Activated naive CD4-positive, alpha-beta T cell treated with Interleukin-2 at 50 U/mL for 16 hours (primary cell): ENCODE measurements at places on chromosomes 1 and 21.

DNA sequence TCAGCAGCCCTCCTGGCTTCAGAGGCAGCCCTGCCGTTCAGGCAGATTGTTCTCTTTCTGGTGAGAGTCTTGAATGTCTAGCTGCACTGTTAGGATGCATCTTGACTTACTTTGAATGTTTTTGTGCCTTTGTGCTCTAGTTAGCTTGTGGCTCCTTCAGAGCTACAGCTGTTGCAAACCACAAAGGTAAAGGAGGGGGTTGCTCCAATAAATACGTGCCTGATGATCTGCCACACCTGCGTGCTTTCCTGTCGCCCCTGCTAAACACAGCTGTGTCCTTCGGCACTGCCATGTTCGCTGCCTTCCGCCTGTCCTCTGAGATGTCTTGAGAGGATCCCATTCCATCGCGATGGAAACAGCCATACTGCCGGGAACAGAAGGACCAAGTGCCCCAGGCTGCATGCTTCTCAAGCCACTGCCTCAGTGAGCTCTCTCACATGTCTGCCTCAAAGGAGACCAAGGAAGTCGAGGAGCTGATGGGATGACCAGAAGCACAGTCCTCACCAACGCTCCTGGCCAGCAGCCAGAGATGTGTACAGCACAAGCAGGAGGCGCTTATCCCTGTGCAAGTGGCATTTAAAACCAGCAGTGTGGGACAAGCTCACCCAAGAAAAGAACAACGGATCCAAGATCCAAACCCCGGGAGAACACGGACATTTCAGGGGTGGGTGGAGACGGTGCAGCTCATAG lies 12.0 kb upstream of the SMIM12 start:
- no peak for DNase-seq

DNA sequence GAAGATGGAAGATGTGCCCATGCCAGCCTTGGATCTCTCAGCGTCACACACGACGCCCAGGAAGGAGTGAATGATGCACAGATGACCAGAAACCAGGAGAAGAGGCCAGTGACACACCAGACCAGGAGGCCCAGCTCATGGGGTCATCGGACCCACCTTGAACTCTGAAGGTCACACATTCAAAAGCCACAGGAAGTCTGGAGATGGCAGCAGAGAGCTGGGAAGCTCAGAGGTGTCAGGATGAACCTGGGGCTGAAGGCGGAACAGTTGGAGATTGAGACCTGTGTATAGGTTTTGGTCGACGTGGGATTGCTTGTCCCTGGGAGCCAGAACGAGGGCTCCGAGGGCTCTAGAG lies 43.6 kb downstream of the SLC19A1 start:
- no peak for DNase-seq

DNA sequence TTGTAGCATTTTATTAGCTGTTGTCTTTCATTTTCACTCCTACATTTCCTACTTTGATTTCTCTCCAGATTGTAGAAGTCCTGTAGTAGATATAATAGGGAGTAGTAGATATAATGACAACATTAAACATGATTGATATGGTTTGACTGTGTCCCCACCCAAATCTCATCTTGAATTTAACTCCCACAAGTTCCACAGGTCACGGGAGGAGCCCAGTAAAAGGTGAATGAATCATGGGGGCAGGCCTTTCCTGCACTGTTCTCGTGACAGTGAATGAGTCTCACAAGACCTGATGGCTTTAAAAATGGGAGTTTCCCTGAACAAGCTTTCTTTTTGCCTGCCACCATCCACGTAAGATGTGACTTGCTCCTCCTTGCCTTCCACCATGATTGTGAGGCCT lies 7.5 kb upstream of the PRDX6 start:
- no peak for DNase-seq

DNA sequence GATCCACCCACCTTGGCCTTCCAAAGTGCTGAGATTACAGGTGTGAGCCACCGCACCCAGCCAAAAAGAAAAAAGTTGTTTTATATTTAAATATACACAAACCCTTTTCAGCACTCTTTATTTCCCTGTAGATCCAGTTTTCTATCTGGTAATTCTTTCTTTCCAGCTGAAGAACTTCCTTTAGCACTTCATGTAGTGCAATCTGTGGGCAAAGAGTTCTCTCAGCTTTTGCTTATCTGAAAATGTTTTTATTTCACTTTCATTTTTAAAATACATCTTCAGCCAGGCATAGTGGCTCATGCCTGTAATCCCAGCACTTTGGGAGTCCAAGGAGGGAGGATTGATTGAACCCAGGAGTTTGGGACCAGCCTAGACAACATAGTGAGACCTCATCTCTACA lies 28.5 kb upstream of the HYI start:
- DNase-seq, result no peak

GRCh38 chr21:34243562-34243961 lies 120.2 kb upstream of the KCNE2 start:
- peak; percentile 6 for DNase-seq

- no peak for DNase-seq
Measured at GRCh38 chr1:80003250-80003649, 996.7 kb upstream of the ADGRL4 start.

DNA sequence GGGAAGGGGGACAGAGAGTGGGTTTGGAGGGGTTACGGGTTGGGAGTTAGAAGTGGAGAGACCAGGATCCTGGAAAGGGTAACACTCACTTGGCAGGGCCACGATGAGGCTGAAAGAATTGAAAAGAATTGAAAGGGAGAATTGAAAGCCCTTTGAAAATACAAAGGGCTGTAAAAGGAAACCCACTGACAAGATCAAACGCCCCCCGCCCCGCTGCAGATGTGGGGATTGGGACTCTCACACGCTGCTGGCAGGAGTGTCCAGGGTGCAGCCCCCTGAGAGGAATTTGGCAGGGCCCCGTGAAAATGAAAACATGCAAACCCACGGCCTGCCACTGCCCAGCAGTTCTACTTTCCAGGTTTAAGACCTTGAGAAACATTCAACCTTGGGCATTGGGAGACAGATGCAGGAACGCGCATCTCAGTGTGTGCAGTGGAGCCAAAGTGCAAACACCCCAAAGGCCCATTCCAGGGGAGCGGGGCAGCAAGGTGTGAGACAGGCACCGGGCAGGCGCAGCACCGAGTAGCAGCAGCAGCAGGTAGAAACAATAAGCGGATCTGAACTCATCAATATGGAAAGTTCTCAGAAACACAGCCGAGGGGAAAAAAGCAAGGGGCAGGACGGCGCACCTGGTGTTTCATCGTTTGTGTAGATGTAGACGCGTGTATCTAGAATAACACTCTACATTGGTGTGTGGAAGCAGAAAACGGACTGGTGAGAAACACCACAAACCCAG lies 8.3 kb upstream of the TNFRSF1B start:
- peak; percentile 29 for DNase-seq

DNA sequence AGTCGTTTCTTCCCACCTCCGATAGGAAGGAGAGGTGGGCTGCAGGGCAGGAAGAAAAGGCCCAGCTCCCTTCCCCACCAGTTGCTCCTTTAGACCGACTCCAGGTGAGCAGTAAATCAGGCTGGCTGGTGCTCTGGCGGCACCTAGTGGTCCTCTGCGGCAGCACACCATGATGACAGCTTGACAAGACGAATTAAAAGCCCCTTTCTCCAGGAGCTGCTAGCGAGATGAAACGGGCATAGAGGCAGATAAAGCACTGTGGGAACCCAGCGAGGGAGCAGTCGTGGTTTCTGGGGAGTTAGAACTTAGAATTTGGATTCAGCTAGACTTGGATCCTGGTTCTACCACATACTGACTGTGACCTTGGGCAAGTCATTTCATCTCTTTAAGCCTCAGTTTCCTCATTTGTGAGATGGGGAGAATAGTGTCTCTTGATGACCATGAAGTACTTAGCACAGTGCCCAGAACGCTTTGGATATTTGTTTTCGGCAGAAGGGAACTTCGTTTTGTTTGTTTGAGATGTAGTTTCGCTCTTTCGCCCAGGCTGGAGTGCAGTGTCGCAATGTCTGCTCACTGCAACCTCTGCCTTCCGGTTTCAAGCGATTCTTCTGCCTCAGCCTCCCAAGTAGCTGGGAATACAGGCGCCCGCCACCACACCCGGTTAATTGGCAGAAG lies 21.8 kb upstream of the COL9A2 start:
- peak; percentile 92 for DNase-seq

- DNase-seq, result no peak
Measured at GRCh38 chr1:222167111-222167510, 380.8 kb downstream of the HHIPL2 start.

DNA sequence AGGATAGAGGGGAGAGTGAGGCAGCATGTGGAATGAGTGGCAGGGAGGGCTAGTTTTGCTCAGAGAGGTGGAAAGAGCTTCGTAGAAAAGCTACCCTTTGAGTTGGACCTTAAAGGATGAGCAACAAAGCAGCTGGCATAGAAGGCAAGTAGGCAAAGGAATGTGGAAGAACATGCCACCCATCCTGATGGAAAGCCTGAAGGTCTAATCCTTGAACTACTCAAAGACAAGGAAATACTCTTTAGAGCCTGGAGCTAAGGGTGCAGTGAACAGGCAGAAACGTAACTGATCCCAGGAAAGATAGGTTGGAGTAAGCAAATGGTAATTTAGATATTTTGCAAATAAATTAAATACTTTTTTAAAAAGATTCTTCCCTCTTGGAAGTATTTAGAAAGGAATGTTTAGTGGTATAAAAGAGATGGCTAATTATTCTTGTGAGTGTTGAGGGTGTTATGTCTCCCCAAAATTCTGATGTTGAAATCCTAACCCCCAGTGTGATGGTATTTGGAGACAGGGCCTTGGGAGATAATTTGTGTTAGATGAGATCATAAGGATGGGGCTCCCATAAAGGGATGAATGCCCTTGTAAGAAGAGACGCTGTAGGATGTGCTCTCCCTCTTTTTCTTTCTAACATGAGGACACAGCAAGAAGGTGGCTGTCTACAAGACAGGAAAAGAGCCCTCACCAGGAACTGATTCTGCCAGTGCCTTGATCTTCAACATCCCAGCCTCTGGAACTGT lies 308.1 kb upstream of the RUNX1 start:
- no peak for DNase-seq

GRCh38 chr1:235643837-235644692 lies 5.5 kb downstream of the GNG4 start:
- DNase-seq, result no peak

- no peak for DNase-seq
Measured at GRCh38 chr1:9770298-9770697, 53.5 kb downstream of the CLSTN1 start.

- DNase-seq, result no peak
Measured at GRCh38 chr1:162080472-162081015, 11.1 kb downstream of the NOS1AP start.

- DNase-seq, result no peak
Measured at GRCh38 chr1:57279909-57280666, 143.8 kb downstream of the DAB1 start.

DNA sequence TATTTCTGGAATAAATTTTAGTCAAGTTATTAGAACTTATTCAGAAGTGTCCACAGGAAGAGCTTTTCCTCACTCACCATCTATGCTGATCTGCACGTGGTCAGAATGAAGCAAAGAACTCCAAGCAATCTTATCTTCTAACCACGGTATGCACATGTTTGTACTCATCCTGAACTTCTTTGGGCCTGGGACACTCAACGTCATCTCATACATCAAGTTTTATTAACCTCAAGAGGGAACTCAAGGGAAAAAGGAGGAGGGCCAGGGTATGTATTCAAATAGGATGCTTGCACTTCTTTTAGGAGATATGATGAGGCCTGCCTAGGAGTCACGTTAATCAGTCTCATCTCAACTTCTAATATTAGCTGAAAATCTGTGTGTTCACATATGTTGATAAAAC lies 142.5 kb downstream of the C1orf94 start:
- no peak for DNase-seq

GRCh38 chr1:243851257-243851756 lies 1.3 kb upstream of the AKT3 start:
- no peak for DNase-seq

GRCh38 chr1:52502789-52503188 lies 50.1 kb downstream of the TUT4 start:
- no peak for DNase-seq

DNA sequence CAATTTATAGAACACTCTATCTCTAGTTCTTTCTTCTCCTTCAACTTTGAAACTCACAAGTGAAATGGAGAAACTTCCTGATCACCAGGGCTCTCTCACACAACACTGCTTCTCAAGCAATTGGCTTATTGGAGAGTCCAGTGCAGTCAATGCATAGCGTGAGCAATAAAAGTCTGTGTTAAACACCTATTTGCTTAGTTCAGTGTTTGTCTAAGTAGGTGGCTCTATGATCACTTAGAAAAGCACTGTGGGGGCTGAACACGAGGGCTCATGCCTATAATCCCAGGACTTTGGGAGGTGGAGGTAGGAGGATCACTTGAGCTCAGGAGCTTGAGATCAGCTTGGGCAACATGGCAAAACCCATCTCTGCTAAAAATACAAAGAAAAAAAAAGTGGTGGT lies 12.2 kb downstream of the CTSS start:
- no peak for DNase-seq

- DNase-seq, result no peak
Measured at GRCh38 chr1:52947490-52947889, 20.4 kb downstream of the SCP2 start.

- DNase-seq, result no peak
Measured at GRCh38 chr1:106584676-106585075, 471.8 kb upstream of the PRMT6 start.

DNA sequence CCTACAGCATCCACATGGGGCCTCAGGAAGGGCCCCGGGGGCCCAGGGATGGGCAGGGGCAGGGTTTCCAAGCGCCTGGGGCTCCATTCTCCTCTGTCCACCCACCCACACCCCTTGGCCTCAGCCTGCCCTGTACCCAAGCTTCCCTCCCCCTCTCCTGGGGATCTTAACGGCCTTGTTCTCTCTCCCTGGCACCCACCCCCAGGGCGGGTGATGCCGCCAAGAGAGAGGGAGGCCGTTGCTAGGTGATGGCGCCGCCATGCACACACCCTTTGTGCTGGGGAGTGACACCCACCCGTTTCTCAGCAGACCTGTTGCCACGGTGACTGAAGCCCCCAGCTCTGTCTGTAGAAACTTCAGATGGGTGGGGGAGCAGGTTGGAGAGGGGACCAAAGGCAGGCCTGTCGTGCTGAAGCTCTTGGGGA lies 7.6 kb downstream of the GPR37L1 start:
- no peak for DNase-seq

DNA sequence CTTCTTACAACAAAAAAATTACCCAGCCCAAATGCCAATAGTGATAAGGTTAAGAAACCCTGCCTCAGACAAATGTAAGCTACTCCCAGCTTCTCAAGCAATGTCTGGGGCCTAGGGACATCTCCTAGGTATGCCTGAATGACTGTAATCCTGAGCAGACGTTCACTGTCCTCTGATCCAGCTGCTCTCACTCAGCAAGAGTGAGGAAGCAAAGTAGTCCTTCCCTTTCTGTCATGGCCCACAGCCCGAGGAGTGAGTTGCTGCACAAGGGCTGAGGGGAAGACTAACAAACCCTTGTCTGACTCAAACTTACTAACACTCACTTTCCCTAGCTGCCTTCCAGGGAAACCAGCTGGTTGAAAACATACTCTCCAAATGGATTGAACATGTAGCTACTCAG lies 124.9 kb upstream of the TNFSF4 start:
- DNase-seq, result no peak

GRCh38 chr1:69438056-69438795 lies 129.5 kb upstream of the LRRC7 start:
- DNase-seq, result no peak

GRCh38 chr21:41432562-41433460 lies 6.8 kb downstream of the MX1 start:
- no peak for DNase-seq
